ENCODE measurements at places on chromosomes 1 and 21.

DNA sequence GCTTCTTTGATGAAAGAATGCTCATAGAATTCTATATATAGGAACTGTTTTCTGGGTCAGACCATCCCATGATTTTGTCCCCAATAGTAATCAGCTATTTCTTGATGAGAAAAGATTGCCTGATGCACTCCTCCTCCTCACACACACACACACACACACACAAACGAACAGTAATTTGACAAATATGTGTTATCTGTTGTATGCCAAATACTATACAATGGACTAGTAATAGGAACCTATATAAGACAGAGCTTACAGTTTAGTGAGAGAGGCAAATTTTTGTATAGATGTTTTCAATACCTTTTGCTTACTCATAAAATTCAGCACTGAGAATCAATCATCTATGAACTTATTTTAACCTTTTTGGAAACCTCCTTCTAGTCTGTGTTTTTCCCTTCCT, 76.8 kb downstream of the PLA2G4A start:
- no peak overlapping the region for H3K4me3 ChIP-seq
- H3K4me1 ChIP-seq = no peaks in the 10 kb centered on the region

- H3K4me3 ChIP-seq = no peak overlapping the region
- DNase-seq = peak; percentile 28
- H3K27ac ChIP-seq = peak overlapping the region; percentile 53
- H3K36me3 ChIP-seq = no peaks in the 10 kb centered on the region
- peaks cover 13% of the 10 kb centered on the region for H3K4me1 ChIP-seq
Measured at GRCh38 chr1:89837036-89837481, 16.2 kb downstream of the LRRC8D start.

DNA sequence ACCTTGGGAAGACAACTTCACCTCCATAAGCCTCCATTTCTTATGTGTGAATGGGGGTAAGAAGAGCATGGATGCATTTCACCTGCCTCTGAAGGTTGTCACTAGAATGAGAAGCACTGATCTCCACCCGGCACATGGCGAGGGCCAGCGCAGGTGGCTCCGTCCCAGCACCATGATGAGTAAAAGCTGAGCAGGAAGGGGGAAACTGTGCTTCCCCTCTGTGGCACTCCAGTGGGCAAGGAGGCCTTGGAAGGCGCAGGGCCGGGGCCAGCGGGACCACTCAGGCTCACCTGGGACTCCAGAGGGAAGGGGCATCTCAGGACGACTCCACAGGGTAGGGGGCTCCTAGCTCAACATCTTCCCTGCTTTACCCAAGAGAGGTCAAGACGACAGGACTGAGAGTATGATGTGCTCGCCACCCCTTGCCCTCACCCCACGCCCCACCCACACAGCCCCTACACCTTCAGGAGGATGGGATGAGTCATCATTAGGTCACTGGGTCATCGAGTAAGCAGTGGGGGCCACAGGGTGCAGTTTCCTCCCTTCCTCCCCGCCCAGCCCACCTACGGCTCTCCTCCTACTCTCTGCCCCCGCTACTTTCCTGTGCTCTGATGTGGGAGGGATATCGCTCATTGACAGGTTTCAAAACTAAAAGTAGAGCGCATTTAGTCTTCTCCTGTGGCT, 112.1 kb downstream of the HIVEP3 start:
- no peak for DNase-seq
- H3K27ac ChIP-seq = no peak overlapping the region
- peaks cover 8% of the 10 kb centered on the region for H3K4me1 ChIP-seq
- H3K36me3 ChIP-seq = no peaks in the 10 kb centered on the region
- no peak overlapping the region for H3K4me3 ChIP-seq

DNA sequence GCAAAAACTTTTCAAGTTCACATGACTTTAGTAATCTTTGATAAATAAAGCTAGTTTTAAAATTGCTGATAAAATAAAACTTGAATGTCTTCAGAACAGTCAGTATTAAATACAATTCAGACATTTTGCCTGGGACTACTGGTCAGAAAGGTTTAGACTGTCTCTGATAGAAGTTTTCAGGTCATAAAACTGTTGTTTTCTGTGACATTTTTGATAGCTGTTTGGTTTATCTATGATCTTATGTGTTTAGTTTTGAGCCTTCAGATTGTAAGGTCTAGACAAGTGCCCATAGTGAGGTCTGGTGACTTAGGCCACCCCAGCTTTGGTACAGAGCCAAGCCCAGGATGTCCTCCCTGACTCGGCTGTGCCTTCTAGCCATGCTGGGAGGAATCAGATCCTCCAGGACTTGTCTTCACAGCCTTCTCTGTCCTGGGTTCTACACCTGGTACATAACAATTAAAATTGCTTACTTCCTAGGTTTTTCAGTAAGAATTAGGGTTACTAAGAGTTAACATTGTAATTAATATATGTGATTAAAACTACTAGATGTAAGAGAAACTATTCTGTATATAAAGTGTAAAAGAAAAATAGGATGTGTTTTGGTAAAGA, 15.1 kb upstream of the DNAH14 start:
- H3K27me3 ChIP-seq = no peaks in the 10 kb centered on the region
- H3K27ac ChIP-seq = no peak overlapping the region

- no peaks in the 10 kb centered on the region for H3K27me3 ChIP-seq
- no peak overlapping the region for H3K27ac ChIP-seq
- no peak overlapping the region for H3K4me3 ChIP-seq
- no peaks in the 10 kb centered on the region for H3K36me3 ChIP-seq
- no peaks in the 10 kb centered on the region for H3K4me1 ChIP-seq
Measured at GRCh38 chr1:90341516-90341915, 346.6 kb downstream of the ZNF326 start.

GRCh38 chr1:6465461-6466005, 440 bp downstream of the TNFRSF25 start:
- no peak overlapping the region for H3K4me3 ChIP-seq
- H3K36me3 ChIP-seq = peaks cover 94% of the 10 kb centered on the region
- H3K27ac ChIP-seq = no peak overlapping the region
- DNase-seq = no peak
- H3K4me1 ChIP-seq = peaks cover 13% of the 10 kb centered on the region

DNA sequence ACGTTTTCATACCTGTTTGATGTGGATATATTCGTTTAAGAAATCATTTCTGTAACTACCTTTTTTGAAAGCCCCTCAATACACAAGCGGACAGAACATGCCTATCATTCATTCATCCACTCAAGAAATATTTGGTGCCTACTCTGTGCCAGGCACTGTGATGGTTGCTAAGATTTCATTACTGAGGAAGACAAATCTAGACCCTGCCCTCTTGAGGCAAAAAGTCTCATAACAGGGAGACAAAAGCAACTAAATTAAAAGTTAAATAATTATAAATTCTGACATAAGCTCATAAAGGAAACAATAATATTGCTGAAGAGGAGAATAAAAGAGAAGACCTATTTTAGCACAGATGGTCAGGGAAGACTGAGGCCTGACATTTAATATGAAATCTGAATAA, 203.5 kb upstream of the ZNHIT6 start:
- no peaks in the 10 kb centered on the region for H3K36me3 ChIP-seq
- no peaks in the 10 kb centered on the region for H3K27me3 ChIP-seq
- H3K27ac ChIP-seq = no peak overlapping the region
- DNase-seq = no peak

GRCh38 chr1:165644064-165644735, 13.2 kb downstream of the MGST3 start:
- no peak for DNase-seq
- no peaks in the 10 kb centered on the region for H3K27me3 ChIP-seq
- no peaks in the 10 kb centered on the region for H3K4me1 ChIP-seq

DNA sequence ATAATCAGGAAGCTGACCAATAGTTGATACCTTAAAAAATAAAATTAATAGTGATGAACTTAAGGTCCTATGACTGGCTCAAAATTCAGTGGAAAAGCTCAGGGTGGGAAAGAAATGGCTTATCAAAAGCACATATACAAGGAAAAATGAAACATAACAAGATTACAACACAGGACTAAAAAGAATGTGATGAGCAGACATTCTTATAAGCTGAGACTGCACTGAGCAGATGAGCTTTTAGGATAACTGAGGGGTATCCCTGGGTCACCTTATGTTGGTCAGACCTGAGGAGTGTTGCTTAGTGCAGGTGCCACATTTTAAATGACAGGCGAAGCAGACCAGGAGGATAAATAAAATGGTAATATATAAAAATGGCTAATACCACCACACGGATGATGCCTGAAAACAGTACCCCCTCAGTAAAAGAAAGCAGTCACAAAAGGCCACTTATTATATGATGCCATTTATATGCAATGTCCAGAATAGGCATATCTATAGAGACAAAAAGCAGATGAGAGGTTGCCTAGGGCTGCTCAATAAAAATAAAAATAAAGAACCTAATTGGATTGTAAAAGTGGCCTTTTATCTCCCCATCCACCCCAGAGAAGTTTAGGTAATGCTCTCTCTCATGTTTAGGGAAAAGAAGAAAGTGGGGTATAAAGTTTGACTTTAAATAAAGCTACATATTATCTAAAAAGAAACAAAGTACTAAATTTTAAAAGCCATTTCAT, 163.9 kb downstream of the SLC45A1 start:
- no peak for DNase-seq
- peaks cover 3% of the 10 kb centered on the region for H3K36me3 ChIP-seq
- no peak overlapping the region for H3K27ac ChIP-seq
- H3K4me3 ChIP-seq = no peak overlapping the region

- H3K4me1 ChIP-seq = peaks cover 13% of the 10 kb centered on the region
- no peak for DNase-seq
- H3K27me3 ChIP-seq = peaks cover 10% of the 10 kb centered on the region
- H3K4me3 ChIP-seq = no peak overlapping the region
- H3K27ac ChIP-seq = no peak overlapping the region
- H3K36me3 ChIP-seq = no peaks in the 10 kb centered on the region
Measured at GRCh38 chr1:114671011-114671938, 1.4 kb upstream of the DENND2C start.

DNA sequence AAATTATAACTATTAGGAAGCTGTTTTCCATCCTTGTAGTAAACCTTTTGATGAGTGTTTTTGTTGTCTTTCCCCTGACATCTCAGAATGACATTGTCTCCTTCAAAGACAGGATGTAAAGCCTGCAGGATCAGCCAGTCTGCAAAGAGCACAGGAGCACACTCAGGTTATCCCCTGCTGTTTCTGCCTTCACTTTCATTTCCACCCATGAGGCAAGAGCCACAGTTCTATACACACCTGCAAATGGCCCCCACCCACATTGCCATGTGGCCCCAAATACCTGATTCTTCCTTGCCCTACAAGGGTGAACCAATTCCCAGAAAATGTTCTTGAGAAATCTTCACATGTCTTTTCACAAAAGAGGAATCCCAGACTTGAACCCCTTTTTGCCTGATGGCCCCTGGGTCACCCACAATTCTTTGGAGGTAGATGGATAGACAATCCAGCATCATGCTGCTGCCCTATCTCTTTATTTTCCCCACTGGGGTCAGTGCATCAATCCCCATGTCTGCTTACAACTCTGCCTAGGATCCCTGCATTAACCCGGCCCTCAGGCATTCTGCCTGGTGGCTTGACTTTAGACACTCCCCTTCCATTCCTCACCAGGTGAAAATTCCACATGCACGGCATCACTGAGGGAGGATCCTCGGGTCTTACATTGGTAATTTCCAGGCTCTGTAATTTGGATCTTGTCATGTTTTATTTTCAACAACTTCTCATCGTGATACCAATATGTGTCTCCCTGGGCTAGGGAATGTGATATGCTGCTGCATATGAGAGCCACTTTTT, 2.6 kb downstream of the FCRL3 start:
- DNase-seq = no peak
- H3K27ac ChIP-seq = no peak overlapping the region
- no peaks in the 10 kb centered on the region for H3K36me3 ChIP-seq
- no peaks in the 10 kb centered on the region for H3K4me1 ChIP-seq
- H3K4me3 ChIP-seq = no peak overlapping the region

DNA sequence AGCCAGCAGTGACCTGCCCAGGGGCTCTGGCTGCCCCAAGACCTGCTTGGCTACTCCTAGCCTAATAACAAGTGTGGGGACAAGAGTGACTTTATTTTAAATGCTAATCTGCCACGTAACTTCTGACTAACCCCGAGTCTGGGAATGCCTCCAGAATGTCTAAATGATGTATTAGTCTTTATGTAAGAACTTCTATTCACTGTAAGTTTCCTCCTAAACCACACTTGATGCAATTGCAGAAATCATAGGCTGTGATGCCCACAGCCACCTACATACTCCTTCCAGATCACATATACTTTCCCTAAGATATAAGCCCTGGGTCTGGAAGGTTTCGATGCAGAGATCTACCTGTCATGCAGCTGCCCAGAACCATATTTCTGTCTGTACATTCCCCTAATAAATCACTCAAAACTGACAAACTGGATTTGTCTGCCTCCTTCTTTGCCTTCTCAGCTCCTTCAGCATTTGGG, 5.9 kb upstream of the VPS45 start:
- no peak overlapping the region for H3K27ac ChIP-seq
- H3K36me3 ChIP-seq = no peaks in the 10 kb centered on the region
- DNase-seq = no peak
- H3K4me1 ChIP-seq = no peaks in the 10 kb centered on the region

DNA sequence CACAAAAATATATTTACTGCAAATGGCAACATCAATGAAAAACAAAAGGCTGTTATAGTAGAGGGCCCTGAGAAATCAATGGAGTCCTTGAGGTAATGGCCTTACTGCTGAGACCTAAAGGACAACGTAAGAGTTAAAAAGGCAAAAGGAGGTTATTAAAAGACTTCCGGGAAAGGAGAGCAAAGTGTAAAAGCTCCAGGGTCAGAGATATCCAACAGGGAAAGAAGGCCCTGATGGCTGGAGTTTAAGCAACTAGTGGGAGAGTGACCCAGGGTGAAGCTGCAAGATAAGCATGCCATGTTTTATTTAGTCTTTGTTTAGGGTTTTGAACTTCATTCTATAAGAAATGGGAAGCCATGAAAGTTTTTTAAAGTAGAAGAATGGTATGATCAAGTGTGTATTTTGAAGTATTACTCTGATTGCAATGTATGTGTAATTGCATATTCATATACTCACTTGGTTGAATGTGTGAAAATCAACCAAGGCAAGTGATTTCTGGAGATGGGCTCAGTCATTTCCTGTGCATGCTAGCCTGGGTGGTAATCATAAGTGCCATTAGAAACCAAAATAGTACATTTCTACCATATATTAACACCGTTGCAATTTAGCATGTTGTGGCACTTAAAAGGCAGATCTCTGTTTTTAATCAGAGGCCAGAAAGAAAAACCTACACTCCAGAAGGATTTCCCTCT, 5.3 kb upstream of the DPYD start:
- no peaks in the 10 kb centered on the region for H3K36me3 ChIP-seq
- H3K27ac ChIP-seq = no peak overlapping the region
- no peak for DNase-seq
- peaks cover 3% of the 10 kb centered on the region for H3K27me3 ChIP-seq

DNA sequence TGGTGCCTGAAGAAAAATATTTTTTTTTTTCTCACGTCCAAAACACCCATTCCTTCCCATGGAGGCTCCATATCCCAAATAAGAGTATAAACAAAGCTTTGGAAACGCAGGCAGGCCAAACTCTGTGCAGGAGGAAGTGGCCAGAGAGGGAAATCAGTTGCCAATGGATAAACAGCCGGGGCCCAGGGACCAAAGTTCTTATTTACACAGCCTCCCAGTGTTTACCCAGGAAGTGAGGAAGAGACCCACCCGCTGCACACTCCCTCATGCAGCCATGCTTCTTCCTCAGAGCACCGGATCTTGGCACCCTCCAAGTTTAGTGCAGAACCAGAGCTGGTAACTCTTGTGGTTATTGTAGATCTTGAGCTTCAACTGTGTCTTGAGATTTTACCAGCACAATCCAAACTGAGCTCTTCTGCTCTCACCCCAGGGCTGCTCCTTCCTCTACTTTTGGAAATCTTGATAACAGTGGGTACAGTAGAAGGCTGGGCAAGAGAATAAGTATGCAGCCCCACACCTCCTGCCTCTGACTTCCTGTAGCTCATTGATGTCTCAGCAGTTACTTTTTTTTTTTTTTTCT, 14.2 kb downstream of the MARCKSL1 start:
- H3K4me1 ChIP-seq = no peaks in the 10 kb centered on the region
- no peak overlapping the region for H3K4me3 ChIP-seq
- H3K36me3 ChIP-seq = peaks cover 14% of the 10 kb centered on the region
- H3K27ac ChIP-seq = no peak overlapping the region
- no peak for DNase-seq

Measured in spinal cord (tissue), 10 donors.